ENCODE measurements at places on chromosomes 12 and 14. TPM values are rescaled to one million over a fixed set of nuclear protein-coding genes. Genes with fewer than 3 reads are reported as not detected.

DNA sequence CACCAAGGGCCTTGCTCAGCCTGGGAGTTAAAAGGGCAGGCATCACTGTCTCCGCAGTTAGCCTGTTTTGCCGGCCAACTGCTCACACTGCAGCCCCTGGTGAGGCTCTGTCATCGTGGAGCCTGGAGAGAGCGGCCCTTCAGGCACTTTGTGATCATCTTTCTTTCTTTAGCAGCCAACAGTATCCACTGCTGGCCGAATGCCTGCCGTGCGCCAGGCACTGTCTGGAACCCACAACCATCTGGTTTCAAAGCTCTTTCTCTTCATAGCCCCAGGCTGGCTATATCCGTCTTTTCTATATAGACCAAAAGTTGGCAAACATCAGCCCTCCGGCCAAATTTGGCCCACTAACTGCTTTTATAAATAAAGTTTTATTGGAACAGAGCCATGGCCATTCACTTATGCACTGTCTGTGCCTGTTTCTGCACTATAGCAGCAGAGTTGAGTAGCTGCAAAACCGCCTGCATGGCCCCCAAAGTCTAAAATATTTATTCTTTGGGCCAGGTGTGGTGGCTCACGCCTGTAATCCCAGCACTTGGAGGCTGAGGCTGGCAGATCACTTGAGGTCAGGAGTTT is 29.5 kb downstream of the SLC8B1 start:
- no peak for DNase-seq

DNA sequence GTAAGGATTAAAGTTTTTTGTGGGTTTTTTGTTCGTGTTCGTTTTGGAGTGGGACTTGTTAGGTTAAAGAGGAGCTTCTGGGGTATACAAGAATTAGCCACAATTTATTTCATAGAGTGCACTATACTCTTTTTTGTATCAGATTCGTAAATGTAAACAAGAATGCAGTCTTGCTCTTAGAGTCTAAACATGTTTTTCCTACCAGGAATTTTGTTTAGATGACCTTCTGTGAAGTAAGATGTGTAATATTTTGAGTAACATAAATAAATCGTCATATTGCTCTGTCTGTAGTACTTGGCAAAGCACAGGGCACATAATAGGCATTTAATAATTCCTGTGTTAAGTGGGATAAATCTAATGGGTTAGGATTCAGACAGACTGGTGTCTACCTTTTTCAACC is 9.6 kb downstream of the CNOT2 start:
- no peak for DNase-seq

GRCh38 chr12:93430280-93430679 is 11.5 kb downstream of the UBE2N start:
- DNase-seq, result no peak

DNA sequence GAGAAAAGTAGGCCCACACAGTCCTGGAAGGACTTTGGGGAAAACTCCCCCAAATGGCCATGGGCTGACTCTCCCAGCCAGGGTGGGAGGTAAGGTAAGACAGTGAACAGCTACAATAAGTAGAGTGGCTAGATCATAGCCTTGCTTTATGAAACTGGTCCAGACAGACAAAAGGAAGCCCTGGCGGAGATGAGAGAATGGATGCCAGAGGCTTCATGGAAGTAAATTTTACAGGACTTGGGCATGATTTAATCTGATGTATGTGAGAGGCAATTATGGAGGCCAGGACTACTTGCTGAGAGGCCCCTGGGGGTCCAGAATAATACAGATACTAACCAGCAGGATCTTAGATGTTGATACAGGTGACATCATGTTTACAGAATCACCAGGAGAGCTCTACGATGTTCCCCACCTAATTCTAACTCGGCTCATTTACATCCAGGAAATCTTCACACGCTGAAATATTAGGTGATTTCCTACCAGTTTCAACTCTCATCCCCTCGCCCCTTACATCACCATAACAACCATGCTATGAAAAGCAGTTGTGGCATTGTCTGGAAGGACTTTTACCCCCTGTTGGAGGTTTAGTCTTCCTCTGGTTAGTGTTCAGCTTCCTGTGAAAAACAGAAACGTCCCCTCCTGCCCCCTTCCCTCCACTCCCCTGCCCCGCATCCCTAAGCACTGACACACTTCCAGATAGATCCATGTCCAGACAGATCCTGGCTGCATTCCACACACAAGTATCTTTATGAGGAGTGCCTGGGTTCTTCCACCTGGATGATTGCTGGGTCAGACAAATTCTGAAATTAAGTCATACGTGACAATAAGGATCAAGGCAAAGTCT is 39.5 kb upstream of the NT5DC3 start:
- peak; percentile 72 for DNase-seq

DNA sequence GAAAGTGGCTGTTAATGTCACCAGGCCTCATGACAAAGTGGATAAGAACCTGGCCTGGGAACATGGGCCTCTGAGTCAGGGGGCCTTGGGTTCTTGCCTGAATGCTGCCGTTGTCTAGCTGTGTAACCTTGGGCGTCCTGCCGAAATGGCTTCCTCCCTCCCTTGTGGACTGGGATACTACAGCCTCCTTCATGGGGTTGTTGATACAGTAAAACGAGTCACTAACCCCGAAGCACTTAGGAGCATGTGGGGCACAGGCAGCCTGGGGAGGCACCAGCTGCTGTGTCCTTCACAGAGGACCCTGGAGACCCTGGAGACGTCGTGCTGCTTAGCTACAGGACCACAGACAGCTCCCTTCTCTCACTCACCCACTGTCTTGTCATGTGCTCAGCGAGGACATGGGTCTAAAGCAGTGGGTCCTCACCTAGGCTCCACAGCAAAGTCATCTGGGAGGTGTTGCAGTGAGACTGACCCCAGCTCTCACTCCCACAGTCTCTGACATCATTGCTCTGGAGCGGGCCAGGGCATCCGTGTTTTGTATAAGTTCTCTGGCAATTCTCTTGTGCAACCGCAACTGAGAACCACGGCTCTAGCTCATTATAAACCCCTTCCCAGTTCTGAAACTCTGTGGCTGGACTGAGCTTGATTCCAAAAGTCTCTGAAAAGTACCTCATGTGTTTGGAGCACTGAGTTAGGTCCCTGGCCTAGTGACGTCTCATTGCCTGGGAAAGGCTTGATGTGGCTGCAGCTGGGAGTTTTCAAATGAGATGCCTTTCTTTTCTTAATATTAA is 42.1 kb downstream of the SERPINA3 start:
- DNase-seq, result no peak

DNA sequence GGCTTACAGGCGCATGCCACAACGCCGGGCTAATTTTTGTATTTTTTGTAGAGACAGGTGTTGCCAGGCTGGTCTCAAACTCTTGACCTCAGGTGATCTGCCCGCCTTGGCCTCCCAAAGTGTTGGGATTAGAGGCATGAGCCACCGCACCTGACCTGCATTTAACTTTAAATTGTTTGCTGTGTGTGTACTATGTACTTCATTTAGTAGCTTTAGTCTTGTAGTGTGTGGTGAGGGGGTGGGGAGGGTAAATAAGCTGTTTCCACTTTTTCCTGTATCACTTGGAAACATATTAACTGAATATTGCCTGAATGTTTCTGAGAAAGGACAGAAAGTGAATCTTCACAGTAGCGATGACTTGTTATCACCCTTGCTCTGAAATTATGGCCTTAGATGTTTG is 8.5 kb downstream of the DLST start:
- DNase-seq, result no peak

- no peak for DNase-seq
These were observed 297.5 kb upstream of the SOX5 start for GRCh38 chr12:24246934-24247333.

DNA sequence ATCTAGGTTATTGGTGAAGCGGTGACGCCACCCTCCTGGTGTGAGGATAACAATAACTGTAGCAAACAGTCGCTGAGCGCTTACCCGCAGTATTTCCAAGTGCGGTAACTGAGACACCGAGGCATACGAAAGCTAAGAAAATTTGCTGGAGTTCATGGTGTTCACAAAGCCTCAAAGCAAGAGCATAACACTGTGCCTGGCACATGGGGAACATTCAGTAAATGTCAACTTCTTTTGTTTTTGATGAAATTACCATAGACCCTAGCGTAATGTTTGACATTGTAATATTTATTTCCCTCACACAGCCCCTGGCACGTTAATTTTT is 767 bp downstream of the YEATS4 start:
- DNase-seq, result no peak

DNA sequence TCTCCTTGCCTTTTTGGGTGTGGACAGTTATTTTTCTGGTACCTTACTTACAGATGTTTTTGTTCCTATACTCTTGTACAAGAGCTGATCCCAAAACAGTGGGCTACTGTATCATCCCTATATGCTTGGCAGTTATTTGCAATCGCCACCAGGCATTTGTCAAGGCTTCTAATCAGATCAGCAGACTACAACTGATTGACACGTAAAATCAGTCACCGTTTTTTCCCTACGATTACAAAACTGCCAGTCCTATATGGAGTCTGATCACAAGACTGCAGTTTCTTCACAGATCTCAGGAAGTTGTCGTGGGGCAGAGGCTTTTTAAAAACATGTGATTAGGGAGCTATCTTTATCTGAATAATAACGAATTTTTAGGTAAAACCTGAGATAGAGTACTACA is 1.3 kb downstream of the LYSET start:
- DNase-seq, result no peak

- DNase-seq, result no peak
These were observed 27.0 kb upstream of the ULK1 start for GRCh38 chr12:131867471-131867870.

DNA sequence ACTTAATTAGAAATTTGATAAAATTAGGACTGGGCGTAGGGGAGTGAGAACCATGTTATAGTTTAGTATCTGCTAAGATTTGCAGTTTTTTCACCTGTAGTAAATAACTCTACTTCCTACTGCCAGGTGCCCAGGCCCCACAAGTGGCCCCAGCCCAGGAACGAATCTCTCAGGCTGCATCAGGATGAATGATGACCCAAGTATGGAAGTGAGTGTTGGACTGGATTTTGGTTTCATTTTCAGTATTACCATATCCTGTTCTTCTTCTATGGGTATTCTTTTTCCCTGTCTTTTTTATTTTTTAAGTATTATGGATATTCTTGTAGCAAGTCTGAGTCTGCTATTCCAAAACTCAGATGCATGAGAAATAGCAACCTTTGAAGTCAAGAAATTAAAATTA is 120.3 kb upstream of the BCAT1 start:
- DNase-seq, result no peak

DNA sequence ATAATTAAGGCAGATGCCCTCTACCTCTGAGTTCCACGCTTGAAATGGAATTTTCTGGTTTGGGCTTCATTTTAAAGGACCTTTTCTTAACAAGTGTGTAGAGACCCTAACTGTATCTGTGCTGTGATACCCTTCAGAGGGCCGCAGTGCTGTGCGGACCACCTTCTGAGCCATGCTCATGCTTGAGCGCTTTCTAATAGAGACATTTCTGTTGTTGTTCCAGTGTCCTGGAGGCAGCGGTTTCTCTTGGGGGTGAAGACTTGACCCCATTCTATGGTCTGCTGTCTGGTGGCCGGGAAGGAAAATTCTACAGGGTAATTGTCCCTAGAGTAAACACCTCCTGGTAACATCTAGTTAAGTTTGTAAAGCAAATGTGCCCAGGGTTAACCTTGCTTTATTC is 46.7 kb upstream of the BCL7A start:
- no peak for DNase-seq

GRCh38 chr14:69647213-69647612 is 35.8 kb downstream of the SUSD6 start:
- no peak for DNase-seq

DNA sequence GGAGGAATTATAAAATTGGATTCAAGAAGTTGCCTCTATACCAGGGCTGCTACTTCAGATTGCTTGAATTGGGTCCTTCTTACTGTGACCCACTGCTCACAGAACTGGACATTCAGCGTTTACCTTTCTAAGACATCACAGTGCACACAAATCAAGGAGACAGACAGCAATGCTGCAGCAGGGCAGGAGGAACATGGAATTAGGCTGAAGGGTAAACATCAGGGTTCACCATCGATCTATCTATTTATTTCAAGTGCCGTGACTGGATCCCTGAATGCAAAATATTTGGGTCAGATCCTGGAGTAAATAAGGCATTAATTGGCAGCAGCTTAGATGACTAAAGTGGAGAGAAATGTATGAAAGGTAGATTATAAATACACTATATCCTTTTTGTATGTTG is 76.9 kb upstream of the HMGA2 start:
- no peak for DNase-seq

- no peak for DNase-seq
These were observed 99.2 kb downstream of the PHETA1 start for GRCh38 chr12:111269718-111270117.

GRCh38 chr14:87368751-87369150 is 624.2 kb downstream of the GALC start:
- no peak for DNase-seq

DNA sequence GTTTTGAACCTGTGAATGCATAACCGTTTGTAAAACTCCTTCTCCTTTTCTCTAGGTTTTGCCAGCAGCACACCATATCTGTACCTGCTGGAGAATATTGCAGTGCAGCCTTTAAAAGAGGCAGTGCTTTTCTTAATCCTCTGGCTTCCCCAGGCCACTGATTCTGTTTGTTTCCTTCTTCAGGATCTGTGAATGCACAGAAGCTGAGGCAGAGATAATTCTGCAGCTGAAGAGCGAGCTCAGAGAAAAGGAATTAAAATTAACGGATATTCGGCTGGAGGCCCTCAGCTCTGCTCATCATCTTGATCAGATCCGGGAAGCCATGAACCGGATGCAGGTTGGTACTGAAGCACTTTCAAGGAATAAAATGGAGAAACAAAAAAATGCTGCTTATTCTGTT is 348.7 kb downstream of the NAV3 start:
- DNase-seq, result no peak

DNA sequence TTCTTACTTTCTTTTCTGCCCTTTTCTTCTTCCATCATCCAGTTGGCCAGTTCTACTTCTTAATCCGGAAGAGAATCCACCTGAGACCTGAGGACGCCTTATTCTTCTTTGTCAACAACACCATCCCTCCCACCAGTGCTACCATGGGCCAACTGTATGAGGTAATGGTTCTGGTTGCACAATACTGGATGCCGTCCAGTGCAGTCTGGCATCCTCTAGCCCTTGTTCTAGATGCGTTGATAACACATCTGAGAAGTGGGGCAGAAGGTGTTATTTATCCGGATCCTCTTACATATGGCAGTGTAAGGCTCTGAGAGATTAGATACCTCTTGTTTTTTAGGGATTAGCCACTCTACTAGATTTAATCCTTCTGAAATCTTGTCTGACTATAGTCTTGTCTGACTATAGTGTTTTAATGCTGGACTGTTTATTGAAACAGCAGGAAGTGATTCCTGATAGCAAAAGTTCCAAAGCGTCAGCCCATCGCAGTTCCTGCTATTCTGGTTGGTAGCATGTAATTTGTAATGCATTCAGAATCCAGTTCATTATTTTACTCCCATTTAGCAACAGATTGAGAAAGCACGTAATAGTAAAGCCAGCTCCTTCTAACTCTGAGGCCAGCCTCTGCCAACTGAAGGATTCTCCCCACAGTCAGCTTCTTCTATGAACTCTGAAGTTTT is 7.9 kb downstream of the GABARAPL1 start:
- DNase-seq, result no peak

The NTN4 gene
- 2.4 TPM for total RNA-seq

The PLEK2 gene
- total RNA-seq, result 4.1 TPM

The TAS2R19 gene
- total RNA-seq, result 3.1 TPM

The ERBB3 gene
- 5.9 TPM for total RNA-seq

The PMCH gene
- not detected for total RNA-seq

The ANO2 gene
- not detected for total RNA-seq

The AHSA1 gene
- 89.9 TPM for total RNA-seq

The NFATC4 gene
- not detected for total RNA-seq

The MGAT4C gene
- total RNA-seq, result not detected

The SOX5 gene
- total RNA-seq, result not detected

The OXA1L gene
- 129 TPM for total RNA-seq

The ACSM4 gene
- total RNA-seq, result not detected

The CAPZA3 gene
- not detected for total RNA-seq

The RPL10L gene
- not detected for total RNA-seq

Measured in CD4-positive, alpha-beta memory T cell (primary cell).